ENCODE measurements at places on chromosomes 2 and 18.

GRCh38 chr2:239599299-239599698 is 198.5 kb upstream of the HDAC4 start:
- no peak for DNase-seq

- no peak for DNase-seq
Observed at GRCh38 chr2:240960971-240961876, 37.2 kb upstream of the SNED1 start.

GRCh38 chr2:227818675-227819397 is 5.2 kb downstream of the CCL20 start:
- DNase-seq, result no peak

DNA sequence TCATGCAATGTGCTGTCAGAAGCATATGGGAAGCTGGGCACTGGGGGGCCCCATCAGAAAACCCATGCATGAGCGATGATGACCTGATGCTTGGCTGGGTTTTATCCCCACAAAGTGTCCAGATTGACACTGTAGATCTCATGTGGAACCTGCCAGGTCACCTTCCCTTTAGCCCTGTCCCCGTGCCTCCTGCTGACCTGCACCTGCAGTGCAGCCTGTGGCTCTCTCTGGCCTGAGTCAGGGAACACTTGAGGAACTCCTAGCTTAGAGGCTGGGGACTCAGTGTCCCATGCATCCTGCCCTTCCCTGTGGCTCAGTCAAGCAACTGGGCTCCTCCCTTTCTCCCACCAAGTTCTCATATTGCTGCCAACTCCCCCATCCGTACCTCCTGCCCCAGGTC is 57.7 kb downstream of the PDCL3 start:
- no peak for DNase-seq

- DNase-seq, result no peak
Observed at GRCh38 chr18:35344736-35345459, 678 bp upstream of the ZNF24 start.

DNA sequence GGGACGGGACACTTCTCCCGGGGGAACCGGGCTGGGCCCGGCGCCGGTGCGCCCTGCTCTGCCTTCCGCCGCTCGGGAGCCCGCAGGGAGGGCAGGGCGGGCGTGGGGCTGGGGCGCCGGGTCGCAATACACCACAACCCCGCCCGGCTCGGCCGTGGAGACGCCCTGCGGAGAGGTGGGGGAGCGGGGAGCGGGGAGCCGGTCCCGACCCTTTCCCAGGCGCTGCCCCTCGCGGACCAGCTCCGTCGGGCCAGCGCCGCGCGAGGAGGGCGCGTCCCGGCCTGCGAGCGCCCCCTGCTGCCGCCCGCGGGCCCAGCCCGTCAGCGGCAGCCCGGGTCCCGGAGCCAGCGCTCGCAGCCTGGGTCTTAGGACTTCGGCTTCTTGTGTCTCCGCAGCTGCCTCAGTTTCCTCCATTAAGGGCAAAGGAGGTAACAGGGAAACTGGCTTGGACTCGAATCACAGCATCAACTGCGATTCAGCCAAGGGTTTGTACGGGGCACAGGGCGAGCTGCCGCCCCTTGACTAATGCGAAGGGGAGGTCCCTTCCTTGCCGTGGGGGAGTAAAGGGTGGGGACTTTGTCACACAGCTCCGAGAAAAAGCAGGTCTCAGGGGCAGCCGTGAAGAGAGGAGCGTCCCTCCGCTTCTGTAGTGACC is 635 bp upstream of the ADRA2B start:
- DNase-seq, result peak; percentile 67

Measured in activated T-cell treated with anti-CD3 and anti-CD28 coated beads for 48 hours (primary cell).